CD4-positive, alpha-beta T cell treated with Interleukin-1 beta for 1 hour (primary cell): ENCODE measurements at places on chromosomes 1 and 21.

- no peak for DNase-seq
Measured at GRCh38 chr1:181390410-181391077, 92.8 kb upstream of the CACNA1E start.

- DNase-seq, result peak; percentile 60
Measured at GRCh38 chr1:112704934-112705627, 1.8 kb downstream of the RHOC start.

GRCh38 chr1:7510389-7510931, 260.6 kb upstream of the VAMP3 start:
- DNase-seq, result no peak

GRCh38 chr1:207672522-207673130, 27.7 kb downstream of the CR1L start:
- DNase-seq, result no peak

DNA sequence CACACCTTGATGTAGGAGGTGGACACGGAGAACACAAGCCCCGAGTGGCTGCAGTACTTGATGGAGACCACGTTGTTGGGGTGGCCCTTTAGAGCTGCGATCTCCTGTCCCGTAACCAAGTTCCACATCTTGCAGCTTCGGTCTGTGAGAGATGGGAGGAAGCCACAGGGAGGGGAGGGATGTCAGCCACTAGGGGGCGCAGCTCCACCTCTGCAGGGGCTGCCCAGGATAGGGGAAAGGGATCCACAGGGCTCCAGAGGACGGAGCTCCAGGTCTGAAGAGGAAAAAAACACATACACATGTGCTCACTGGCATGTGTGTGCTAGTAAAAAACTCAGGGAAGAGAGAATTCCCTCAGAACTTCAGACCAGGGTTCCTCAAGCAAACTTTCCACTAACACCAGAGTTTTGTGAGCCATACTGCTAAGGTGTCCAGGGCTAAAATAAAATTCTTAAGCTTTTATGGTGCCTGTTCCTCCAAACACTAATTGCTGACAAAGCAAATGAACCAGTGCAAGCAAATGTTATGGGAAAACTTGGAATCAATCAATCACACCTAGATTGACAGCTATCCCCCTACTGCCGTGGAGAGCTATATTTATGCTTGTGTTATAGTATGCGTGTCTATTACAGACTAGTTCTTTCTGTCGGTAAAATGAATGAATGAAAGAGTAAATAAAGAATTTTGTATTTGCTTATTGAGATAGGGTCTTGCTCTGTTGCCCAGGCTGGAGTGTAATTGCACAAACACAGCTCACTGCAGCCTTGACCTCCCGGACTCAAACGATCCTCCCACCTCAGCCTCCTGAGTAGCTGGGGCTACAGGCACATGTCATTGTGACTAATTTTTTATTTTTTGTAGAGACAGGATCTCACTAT, 43.7 kb downstream of the KIF21B start:
- DNase-seq, result peak; percentile 59

DNA sequence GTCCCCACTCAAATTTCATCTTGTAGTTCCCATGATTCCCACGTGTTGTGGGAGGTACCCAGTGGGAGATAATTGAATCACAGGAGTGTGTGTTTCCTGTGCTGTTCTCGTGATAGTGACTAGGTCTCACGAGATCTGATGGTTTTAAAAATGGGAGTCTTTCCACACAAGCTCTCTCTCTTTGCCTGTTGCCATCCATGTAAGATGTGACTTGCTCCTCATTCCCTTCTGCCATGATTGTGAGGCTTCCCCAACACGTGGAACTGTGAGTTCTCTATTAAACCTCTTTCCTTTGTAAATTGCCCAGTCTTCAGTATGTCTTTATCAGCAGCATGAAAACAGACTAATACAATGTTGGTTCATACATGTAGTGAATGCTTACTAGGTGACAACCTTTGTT, 163.2 kb upstream of the PALMD start:
- DNase-seq, result no peak

DNA sequence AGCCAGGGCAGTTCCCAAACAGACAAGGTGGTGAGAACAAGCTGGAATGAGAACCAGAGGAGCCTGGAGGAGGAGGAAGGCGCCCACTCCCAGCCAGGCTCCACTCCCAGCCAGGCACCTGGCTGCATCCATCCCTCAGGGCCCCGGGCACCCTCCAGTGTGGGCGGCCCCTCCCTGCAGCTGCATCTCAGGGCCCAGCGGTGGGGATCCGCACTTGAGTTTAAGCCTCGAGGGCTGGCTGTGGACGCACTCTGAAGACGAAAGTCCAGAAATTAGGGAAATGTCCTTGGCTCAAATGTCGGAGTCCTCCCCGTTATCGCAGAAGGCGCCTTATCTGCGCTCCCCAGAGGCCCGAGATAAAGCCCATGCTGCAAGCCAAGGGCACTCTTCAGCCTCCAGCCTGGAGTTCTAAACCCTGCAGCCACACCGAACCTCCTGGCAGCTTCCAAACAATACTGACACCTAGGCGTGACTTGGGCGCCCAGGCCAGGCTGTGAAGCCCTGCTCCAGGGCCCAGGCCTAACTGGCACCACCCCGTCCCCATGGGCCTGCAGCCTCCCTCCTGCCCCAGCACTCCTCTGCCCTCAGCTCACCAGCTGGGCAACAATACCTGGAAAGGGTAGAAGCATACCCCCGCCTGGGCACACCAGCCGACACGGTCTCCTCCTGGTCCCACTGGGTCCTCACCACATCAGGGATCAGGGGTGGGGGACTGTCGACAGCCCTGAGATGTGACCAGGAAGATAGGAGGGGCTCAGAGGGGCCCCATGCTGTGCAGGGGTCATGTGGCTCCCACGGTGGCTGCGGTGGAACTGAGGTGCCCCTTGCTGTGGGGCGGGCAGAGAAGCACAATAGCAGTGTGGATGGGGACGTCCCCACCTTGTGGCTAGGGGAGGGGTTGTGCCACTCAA, 184.8 kb upstream of the VAMP3 start:
- no peak for DNase-seq

DNA sequence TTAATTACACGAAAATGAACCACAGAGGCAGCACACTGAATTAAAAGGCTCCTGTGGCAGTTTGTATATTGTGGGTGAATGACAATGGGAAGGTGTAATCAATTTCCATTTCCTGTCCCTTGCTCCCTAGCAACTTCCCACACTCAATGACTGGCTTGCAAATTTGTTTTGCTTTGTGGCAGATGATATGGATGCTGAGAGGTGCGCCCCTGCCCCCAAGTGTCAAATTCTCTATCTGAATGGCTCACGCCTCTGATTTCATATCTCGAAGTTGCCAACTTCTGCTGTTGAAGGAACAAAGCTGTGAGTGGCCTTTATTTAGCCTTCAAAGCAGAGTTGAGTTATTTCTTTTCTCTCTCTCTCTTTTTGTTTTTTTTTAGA, 86.0 kb downstream of the FOXD2 start:
- DNase-seq, result no peak

- no peak for DNase-seq
Measured at GRCh38 chr1:53850082-53850673, 12.1 kb upstream of the NDC1 start.

DNA sequence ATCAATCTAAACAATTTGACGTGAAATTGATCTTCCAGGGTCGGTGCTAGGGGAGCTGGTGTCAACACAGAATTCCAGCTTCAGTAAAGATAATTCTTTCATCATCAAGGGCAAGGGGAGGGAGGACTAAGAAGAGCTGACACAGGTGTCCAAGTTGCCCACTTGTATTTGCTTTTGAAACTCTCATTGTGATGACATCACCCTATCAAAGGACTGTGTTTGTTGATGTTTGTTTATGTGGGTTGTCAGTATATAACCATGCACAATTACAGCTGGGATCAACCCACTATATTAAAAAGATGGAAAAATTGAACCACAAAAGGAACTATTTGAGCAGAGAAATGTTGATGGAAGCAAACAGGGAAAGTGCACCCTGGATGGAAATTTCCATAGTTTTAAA, 48.8 kb downstream of the ZC3H11B start:
- DNase-seq, result no peak

GRCh38 chr1:39590546-39590945, 14.0 kb upstream of the PABPC4 start:
- no peak for DNase-seq

DNA sequence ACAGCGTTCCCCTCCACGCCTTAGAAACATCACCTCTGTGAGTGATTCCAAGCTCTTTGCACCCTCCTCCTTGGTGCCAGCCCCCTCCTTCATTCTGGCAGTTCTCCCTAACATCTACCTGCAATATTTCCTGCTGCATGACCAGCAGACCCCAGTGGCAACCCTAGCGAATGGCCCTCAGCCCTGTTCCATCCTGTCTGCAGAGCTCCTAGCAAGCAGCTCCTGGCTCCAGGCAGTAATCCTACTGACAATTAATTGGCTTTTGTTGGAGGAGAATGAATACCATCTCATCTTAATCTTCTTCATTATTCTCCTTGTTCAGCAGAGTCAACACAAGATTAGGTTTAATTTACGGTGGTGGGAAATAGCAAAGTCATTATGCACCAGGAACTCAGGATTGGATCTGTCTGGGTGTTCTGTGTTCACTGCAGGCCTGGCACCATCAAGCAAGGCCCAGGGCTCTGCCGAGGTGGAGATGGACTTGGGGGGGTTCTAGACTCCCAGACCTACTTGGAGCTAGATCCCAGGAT, 12.4 kb downstream of the FBXO2 start:
- no peak for DNase-seq

GRCh38 chr21:41507521-41508414, at the start of gene TMPRSS2:
TMPRSS2 (minus strand) TSS chr21:41508158; CDS start chr21:41498133, 10,025 bp downstream.
- DNase-seq, result no peak

DNA sequence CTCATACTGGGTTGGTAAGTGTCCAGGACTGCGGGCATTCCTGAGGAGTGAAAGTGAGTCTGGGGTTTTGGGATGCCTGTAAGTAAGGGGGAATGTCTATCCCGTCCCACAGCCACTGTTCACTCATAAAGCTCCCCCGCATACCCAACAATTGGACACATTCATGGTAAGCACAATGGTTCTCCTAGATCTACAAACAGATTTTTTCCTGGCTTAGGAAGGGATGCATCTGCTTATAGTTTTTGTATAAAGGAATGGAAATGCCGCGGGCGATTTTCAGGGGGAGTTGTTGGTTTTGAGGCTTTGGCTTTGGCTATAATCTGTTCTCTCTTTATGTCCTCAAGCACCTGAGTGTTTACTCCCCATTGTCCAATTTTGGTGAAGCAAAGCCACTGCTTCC, 7.1 kb downstream of the ERVH48-1 start:
- no peak for DNase-seq

DNA sequence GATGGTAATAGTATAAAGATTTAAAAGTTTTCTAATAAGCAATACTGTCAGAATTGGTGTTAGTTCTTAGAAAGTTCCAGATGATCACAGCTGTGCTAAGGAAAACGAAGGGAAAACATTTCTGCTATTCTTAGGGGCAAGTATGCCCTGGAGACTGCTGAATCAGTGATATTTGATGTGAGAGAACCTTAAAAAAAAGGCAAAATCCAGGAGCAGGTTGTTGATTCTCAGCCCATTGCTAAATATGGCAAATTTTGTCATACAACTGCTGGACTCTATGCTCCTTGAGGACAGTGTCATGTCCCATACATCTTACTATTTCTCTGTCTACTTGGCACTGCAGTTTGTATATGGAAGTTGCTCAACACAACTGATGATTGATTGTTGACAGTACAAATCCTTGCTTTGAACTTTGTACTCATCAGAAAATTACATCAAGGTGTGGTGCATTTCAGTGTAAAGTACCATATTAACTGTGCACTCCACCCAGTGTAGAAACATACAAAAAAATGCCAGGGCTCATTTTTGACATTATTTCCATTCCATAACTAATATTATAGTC, 10.9 kb downstream of the CRCT1 start:
- no peak for DNase-seq

- DNase-seq, result no peak
Measured at GRCh38 chr1:231934797-231935196, 308.2 kb downstream of the DISC1 start.

DNA sequence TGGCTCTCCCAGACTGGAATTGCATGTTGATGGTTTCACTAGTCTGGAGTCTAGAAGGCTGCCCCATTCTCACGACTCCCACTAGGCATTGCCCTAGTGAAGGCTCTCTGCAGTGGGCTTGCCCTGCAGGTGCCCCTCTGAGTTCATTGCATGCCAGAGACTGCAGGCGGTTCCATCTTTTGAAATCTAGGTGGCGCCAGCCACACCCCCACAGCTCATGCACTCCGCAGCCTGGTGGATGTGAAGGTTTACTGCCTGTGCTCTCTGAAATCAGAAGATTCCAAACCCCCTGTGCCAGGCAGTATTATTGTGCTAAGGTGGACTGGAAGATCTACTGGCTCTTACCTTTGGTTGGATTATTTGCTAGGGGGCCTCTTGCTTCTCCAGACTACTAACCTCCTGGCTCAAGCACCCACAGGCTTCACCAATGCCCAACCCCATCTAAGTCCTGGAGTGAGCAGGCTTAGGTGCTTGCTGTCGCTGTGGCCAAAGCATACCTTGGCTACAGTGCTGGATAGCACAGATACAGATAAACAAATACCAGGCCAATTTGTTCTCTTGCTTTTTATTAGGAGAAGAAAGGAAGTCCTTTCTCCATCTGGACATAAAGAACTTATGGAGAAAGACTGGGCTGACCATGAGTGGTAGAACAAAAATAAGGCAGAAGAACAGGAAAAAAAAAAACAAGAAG, 83.5 kb upstream of the SIM2 start:
- no peak for DNase-seq

- DNase-seq, result no peak
Measured at GRCh38 chr1:178275553-178275952, 181.6 kb downstream of the RASAL2 start.

DNA sequence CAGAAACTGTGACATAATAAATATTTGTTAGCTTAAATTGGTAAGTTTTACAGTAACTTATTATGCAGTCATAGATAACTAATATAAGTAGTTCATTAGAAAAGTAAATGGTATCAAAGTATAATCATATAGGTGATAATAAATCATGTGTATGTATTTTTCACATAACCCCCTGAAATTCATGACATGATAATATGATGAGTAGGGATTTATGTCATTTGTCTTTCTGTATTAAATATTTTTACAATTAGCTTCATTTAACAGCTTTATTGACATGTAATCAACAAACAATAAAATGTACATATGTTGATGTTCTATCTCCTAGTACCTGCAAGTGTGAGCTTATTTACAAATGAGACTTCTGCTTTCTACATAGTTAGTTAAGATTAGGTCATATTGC, 9.8 kb upstream of the FCGR2A start:
- DNase-seq, result no peak

DNA sequence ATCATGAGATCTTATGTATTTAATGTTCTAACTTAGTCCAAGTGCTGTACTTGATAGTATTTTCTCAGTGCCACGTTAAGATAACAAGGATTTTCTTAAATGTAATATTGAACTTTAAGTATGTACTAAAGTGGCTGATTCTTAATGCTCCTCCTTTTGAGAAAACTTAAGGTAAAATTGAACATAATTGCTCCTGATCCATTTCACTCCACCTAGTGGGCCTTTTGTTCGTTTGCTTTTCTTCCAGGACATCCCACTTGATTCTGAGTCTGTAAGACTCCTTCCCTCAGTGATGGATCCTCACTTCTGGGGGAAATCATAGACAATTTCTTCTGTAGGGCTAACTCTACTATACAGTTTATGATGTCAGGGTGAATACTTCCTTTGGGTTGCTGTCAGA, 173.1 kb downstream of the LMO4 start:
- no peak for DNase-seq
